ENCODE measurements at places on chromosomes 13 and 19.

DNA sequence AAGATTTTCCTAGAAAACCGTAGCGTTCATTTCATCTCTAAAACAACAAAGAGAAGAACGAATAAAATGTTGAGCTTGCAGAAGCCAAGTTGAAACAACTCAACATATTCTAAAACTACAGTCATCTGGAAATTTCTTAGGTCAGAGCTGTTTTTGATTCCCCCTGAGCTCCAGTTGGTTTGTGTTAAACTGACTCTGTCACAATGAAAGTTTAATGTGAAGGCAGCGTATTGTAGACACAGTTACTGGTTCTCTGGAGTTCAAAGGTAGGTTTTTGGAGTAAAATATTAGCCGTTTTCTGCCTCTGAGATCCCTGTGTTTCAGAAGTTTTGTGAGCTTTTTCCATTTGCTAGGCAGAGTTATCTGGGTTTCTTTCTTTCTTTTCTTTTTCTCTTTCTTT is 2.2 kb downstream of the ARHGEF7 start:
- DNase-seq: no peak

DNA sequence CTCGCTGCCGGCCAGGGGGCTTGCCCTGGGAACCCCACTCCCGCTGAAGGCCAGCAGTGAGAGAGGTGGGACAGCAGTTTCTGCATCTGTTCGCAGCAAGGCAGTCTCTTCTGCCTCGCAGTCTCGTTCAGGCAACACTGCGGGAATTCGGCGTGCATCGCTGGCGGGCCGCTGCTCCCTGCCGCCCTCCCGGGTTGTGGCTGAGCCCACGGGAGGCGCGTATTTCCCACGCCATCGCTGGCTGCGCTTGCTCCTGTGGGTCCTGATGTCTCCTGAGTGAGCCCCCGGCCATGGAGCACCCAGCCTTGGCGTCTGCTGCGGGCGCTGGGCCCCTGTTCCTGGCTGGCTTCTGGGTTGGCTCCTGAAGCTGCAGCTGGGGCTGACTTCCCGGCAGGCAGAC is 227.9 kb downstream of the TEX29 start:
- no peak for DNase-seq

DNA sequence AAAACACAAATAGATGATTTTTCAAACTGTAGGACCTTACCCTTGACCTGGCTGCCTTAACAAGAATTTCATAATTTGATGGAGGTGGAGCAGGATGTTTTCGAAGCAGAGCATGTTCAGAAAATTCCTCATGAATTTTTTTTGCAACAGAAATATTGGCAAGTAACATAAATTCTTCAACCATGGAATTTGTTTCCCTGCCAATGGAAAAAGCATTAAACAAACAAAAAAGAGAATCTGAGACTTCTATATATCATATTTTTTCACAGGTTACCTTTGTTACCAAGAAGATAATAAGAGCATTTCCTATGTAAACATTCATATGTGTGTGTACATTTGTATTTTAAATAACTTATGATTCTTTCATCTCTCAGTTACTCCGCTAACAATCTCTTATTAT is 18.3 kb downstream of the DIS3 start:
- DNase-seq: no peak

- DNase-seq: peak; percentile 53
Observed at GRCh38 chr13:45179428-45179827, 21.4 kb downstream of the KCTD4 start.

GRCh38 chr13:37615276-37615675 is 16.7 kb upstream of the POSTN start:
- no peak for DNase-seq

DNA sequence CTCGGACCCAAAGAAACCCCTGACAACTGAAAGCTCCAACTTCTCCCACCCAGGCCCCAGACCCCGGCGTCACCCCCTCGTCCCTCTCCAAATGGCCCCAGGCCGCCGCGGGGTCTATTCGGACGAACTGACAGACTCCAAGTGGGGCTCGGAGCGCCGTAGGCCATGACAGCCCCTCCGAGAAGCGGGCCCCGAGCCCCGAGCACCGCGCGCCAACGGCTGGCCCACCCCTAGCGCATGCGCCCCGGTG is 360 bp downstream of the DDX39A start:
- DNase-seq: no peak

DNA sequence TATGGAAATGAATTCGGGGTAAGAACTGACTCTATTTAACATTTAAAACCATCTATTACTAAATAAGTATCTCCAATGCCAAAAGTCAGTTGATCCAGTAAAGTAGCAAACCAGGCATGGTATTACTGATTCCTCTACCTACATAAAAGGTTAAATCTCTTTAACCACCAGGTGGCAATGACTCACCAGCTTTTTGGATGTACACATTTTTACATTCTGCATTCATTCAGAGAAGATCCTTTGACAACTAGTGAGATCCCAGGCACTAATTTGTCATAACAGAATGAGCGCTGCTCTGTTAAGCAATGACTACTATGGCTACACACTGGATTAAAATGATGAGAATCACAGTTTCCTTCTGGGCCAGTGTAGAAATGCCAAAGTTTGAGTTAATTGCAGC is 329.8 kb upstream of the GPC6 start:
- DNase-seq: peak; percentile 3

DNA sequence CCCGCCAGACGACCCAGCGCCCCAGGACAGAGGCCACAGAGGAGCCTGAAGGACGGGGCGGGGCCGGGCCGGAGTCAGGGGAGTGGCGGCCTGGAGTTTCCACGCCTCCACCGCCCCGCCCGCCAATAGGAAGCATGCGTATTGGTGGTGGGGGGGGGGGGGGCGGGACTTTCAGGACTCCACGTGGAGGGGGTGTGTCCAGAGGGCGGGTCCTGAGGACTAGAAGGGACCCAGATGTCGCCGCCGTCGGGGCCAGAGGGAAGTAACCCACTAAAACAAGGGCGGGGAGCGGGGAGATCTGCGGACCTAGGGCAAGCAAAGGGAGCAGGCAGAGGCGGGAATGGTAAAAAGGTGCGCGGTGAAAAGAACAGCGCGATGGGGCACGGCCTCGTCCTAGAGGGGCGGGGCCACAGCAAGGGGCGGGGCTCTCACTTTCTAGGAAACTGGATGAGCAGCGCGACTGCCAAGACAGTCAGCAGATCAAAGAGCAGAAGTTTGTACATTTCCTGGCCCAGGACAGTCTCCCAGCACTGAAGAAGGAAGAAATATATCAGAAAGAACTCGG is 2.8 kb upstream of the LENG1 start:
- peak; percentile 89 for DNase-seq

- DNase-seq: no peak
Observed at GRCh38 chr19:12748489-12748888, 3.1 kb upstream of the BEST2 start.

DNA sequence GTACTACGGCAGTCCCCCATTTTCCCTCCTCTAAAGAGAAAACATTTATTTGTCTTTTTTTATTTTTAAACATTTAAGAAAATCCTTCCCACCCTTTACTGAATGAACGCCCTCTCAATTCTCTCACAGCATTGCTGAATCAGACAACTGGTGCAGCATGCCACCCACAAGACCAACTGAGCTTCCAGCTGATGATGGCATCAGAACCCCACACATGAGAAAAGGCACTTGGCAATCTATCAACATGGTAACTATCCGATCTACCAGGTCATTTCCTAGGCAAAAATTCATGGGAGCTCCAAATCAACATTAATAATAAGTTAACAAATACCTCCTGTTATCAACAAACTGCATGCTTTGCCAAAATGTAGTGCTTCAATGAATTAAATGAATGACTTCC is 43.1 kb downstream of the LHFPL6 start:
- DNase-seq: no peak

DNA sequence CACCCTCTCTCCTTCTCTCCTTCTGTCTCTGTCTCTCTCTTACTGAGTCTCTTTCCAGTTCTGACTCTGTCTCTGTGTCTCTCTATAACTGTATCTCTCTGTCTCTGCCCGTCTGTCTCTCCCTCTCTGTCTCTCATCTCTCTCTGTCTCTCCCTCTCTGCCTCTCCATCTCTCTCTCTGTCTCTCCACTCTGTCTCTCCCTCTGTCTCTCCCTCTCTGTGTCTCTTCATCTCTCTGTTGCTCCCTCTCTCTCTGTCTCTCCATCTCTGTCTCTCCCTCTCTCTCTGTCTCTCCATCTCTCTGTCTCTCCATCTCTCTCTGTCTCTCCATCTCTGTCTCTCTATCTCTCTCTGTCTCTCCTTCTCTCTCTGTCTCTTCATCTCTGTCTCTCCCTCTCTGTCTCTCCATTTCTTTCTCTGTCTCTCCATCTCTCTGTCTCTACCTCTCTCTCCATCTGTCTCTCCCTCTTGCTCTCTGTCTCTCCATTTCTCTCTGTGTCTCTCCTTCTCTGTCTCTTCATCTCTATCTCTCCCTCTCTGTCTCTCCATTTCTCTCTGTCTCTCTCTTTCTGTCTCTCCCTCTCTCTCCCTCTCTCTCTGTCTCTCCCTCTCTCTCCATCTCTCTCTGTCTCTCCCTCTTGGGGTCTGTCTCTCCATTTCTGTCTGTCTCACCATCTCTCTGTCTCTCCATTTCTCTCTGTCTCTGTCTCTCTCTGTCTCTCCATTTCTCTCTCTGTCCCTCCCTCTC is 3.3 kb upstream of the MEIS3 start:
- DNase-seq: no peak

DNA sequence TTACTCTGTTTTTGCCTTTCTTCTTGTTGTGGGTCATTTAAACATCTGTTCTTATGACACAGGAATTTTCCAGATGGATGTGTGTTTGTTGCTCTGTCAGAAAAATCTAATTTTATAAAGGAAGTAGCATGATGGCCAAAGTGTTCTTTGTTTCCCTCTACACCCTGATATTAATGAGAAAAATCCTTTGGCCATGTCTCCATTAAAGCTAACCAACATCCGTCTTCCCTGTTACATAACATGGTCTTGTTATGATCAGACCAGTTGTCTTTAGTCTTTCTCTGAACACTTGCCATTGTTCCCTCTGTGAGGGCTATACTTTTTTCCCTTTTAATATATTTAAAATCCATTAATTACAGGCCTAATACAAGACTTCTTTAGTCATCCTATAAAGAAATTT is 142.2 kb upstream of the SPRY2 start:
- DNase-seq: no peak

GRCh38 chr19:19145684-19146608 is 7.7 kb upstream of the TMEM161A start:
- peak; percentile 49 for DNase-seq

- no peak for DNase-seq
Observed at GRCh38 chr13:48571126-48571913, 38.4 kb upstream of the RCBTB2 start.

- DNase-seq: peak; percentile 60
Observed at GRCh38 chr13:20547479-20547908, 19.5 kb upstream of the IFT88 start.

GRCh38 chr13:105543742-105544141 is 991.7 kb downstream of the EFNB2 start:
- DNase-seq: no peak

GRCh38 chr19:4976401-4977298 is 7.7 kb downstream of the KDM4B start:
- peak; percentile 57 for DNase-seq

DNA sequence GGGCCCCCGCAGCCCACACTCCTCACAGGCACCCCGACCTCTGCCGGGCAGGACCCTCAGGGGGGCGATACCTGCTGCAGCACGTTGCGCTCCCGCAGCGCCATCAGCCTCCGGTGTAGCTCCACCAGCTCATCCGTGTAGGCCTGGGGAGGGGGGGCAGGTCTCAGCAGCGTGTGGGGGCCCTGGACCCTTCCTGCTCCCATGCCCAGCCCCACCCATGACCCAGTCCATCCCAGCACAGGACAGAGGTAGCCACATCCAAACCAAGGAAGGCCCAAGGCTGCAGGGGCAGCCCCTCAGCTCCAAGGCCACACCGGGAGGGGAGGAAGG is 66.5 kb downstream of the MLLT1 start:
- DNase-seq: no peak

- no peak for DNase-seq
Observed at GRCh38 chr13:42750794-42751193, 30.6 kb upstream of the FAM216B start.

DNA sequence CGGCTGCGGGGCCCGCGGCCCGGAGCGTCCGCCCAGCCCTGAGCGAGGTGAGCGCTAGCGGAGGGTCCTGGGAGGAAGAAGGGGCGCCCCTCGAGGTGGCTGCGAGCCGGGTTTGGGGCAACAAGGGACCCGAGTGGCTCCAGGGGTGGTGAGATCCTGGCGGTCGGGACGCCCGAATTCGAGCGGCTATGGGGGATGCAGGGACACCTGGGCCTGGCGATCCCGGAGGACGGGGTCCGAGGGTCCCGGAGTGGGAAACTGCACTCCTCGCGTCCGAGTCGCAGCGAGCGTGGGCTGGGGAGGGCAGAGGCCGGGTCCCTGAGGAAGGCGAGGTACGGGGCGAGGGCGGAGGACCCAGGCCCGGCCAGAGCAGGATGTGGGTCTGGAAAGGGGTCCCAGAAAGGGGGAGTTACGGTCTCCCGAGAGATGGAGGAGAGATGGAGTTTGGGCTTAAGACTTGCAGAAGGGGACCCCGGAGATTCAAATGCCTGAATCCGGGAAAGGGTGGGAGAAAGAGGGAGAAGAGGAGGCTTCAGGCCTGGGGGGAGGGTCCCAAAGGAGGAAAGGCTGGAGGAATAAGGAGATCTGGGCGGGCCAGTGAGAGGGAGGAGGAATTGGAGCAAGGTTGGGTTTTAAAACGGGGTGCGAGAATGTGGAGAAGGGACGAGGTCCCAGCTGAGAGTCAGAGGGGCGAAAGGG is 542 bp downstream of the CACNG7 start:
- DNase-seq: no peak

DNA sequence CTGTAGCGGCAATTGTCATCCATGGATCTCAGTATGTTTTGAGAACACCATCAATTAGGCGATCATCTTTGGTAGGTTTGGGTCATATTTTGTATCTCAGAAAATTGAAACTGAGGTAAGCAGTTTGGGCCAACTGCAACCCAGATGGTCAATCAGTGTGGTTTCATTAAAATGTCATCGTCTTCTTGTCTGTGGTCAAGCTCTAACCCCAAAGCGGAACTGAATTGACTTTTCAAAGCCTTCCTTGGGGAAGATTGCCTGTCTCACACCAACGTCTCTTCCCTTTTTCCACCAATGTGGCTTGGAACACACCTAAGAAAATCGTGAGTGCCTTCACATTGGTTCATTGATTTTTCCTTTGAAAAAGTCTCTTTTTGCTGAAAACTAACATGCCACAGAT is 56.3 kb upstream of the UBAC2 start:
- DNase-seq: no peak

DNA sequence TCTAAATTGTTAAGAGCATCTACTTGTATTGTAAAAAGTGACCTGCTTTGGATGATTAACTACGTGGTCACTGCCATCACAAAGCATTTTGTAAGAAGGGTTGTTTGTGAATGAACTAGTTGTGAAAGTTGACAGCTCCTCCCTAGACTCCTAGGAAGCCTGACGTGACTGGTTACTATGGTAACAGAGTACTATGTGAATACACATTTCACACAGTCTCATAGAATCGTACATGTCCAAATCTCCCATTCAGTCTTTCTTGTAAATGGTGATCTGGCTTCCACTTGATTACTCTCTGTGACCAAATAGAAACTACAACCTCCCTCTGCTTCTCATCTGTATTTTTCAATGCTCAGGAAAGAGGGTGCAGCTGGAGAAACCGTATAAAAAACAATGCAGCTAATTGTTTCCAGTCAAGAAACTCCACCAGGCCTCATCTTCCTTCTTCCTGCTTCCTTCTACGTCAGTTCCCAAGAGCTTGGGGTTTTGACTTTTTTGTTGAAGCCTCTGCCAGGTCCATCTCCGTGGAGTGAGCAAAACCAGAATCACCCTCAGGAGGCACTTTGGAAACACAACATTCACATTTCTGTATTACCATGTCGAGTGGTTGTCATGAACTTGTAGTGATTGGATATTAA is 83.4 kb downstream of the GPC6 start:
- peak; percentile 35 for DNase-seq
